Progenitor cell of endocrine pancreas (in vitro differentiated cells): ENCODE measurements at places on chromosomes 16 and 17. TPM values are rescaled to one million over a fixed set of nuclear protein-coding genes. Genes with fewer than 3 reads are reported as not detected.

DNA sequence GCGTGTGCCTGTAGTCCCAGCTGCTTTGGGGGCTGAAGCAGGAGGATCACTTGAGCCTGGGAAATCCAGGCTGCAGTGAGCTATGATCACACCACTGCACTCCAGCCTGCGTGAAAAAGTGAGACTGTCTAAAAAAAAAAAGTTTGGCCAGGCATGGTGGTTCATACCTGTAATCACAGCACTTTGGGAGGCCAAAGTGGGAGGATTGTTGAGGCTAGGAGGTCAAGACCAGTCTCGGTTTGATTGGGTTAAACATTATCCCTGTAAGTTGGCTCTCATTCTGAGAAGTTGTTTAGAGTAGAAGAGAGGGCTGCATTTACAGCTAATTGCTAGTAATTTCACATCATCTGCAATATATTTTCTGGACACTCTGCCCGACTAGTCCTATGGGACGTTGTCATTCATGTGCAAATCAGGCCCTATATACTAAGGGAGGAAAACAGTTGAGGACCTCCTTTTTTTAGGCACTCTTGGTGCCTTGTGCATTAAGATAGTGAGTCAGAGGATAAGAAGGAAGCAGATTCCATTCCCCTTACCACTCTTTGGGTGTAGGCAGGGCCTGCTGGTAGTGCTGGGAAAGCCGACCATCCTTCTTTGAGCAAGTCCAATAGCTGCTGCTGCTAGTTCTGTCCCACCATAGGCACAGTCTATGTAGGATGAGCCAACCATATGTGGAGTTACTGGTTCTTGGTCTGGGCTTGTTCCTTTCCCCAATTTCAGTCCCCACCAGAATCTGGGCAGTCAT lies 18.7 kb downstream of the HMOX2 start:
- DNase-seq, result no peak

CNTROB gene
- total RNA-seq, result 47.7 and 51.6 TPM in 2 replicates

- DNase-seq, result no peak
These were observed 90.9 kb upstream of the EEF2KMT start for GRCh38 chr16:5188318-5188988.

GRCh38 chr16:83676086-83676485 lies 131.7 kb upstream of the HSBP1 start:
- DNase-seq, result no peak

PLXDC1 gene
- 2.3 and 3.7 TPM in 2 replicates for total RNA-seq

GRB2 gene
- total RNA-seq, result 84.8 and 87.5 TPM in 2 replicates

DNA sequence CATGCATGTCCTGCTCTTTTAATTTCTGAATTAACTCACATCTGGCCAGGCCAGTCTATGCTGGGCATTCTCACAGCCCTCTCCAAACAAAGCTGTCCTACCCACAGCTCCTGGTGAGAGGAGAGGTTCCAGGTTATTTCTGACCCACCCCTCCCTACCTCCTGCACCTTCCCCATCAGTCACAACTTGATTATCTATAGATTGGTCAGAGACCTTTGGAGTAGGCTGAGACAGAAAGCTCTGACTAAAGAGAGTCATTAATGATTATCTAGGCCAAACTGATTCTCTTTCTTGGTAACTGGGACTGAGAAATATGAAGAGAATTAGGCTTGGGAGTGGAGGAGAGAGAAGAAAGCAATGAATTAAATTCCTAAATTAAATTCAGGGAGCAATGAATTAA lies 1.4 kb upstream of the KRT222 start:
- no peak for DNase-seq

ANKRD40CL gene
- total RNA-seq, result not detected in 2 replicates

- no peak for DNase-seq
These were observed 28.5 kb downstream of the SYCE1L start for GRCh38 chr16:77227745-77228144.

DNA sequence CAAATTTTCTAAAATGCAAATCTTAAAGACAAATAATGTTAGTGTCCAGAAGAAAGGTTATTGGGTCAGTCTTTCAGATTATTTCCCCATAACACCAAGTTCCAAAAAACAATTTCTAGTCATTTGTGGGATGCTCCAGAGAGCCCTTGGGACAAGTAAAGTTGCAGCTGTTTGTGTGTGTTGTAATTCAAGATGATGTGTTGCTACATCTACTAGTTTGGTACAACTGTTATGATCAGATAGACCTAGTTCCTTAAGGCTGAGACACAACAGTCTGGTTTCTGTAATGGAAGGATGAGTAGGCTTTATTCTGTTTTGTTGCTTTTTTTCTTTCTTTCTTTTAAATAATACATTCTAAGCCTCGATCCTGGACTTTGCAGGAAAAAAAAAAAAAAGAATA lies 41.9 kb downstream of the PIGL start:
- DNase-seq, result no peak

GRCh38 chr16:84742641-84743092 lies 42.9 kb downstream of the USP10 start:
- DNase-seq, result no peak

MCRIP1 gene
- 138 and 157 TPM in 2 replicates for total RNA-seq

DNA sequence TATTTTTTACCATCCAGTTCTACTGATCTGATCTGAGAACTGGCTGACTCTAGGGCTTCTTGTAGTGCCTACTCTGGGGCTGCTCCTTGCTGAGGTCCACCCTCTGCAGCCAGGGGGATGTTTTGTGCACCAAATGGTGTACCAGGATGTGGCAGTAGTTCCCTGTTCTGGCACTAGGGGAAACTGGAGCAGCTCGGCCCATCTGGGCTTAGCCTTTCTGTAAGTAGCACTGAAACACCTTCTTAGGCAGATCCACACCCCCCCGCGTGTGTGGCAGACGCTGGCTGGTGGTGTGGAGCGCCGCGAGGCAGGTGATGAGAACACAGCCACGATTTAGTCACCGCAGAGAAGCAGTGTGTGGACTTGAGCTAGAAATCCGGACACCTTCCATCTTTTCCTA lies 17.0 kb downstream of the DUSP14 start:
- DNase-seq, result no peak

AGRP gene
- not detected in 2 replicates for total RNA-seq

GRCh38 chr17:21249086-21249795 lies 4.0 kb downstream of the NATD1 start:
- no peak for DNase-seq

DNA sequence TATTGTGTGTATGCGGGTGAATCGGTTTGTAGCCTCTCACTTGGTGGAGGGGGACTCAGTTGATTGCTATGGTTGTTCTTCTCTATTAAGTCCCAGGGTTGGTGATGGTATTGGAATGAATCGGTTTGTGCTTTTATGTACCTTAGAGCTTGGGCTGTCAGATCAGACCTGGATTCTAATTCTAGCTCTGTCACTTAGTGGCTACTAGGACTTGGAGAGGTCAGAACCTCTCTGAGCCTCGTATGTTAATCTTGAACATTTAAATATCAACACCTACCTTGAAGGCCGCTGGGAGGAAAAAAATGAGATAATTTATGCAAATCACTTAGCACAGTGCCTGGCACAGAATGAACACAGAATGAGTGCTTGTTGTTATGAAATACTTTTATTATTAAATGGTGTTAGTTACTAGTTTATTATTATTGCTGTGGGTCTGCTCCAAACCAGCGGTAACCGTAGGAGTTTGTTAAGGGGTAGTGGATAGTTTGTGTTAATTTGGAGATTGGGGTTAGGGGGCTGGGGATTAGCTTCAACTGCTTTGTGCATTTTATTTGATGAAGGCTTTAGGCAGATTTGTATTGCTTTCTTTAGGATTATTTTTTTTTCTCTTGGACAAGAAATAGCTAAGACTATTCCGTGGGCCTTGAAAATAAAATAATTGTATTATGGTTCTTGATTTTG lies 3.5 kb downstream of the KDM6B start:
- no peak for DNase-seq

GRCh38 chr17:8695916-8696415 lies 48.7 kb downstream of the CCDC42 start:
- no peak for DNase-seq

TM4SF5 gene
- total RNA-seq, result 0.44 and 0.57 TPM in 2 replicates

MMP28 gene
- 0.53 TPM in 1 of 2 replicates, not detected in the other for total RNA-seq

DNA sequence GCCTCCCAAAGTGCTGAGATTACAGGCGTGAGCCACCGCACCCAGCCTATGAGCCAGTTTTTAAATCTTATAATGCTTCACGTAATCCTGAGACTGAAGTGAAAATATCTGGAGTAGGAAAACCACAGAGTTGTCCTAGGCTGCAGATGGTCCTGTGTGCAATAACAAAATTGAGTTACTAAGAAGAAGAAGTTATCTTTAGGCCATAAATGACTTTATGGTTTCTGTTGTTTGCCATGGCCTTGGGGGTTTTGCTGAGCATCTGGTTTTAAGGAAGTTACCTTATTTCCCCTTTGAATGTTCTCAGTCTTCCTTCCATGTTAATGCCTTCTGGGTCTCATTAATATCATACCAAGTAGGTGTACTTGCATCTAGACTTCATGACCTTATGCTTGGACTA lies 16.5 kb downstream of the NMT1 start:
- no peak for DNase-seq

DNA sequence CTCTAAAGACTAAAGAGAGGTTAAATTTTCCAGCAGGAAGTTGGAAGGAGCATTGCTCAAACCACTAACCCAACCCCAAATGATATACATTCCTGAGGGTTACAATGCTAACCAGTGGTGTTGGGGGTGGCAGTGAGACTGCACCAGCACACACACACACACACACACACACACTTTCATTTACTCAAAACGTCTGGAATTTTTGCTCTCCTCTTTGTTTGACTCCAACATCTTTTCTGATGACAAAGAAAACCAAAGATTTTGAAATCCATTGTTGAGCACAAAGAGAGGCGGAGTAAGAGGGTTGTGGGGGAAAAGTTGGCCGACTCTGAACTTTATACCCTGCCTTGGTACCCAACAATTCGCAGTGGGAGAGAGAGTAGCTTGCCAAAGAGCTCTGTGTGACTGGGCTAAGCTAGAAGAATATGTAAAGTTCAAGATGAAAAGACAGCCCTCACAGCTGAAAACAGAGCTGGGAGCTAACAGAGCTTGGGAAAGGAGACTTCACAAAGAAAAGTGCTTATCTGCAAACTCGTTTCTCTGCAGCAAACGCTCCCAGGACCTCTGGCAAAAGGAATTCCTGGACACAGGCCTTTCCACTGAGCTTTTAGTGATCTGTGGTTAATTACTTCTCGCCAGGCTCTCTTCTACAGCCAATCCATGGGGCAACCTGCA lies 426.0 kb upstream of the CDH11 start:
- no peak for DNase-seq

ABI3 gene
- total RNA-seq, result not detected in 2 replicates

PYY gene
- 0.84 and 1.1 TPM in 2 replicates for total RNA-seq

DNA sequence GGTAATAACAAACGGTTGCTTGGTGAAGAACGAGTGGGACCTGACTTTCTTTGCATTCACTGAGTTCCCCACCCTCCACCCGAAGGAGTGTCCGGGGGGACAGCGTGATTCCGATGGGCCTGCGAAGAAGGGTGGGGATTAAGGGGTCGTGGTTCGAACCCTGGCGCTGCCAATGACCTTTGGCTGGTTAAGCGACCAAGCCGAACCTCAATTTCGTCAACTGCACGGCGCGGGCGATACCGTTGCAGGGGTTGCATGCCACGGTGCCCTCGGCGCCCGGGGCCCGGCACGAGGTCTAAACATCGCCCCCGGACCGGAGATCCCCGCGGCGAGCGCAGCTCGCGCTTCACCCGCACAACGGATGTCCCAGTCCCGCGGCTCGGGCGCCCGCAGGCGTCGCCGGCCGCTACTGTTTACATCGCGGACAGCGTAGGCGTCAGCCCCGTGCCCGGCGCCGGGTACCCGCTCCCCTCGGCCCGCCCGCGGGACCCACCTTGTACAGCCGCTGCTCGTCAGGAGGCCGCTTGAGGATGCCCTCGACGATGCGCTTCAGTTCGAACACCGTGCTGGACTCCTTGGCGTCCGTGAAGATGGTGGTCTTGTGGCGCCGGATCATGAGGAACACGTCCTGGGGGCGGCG lies 460 bp downstream of the ELOB start:
- no peak for DNase-seq

DNA sequence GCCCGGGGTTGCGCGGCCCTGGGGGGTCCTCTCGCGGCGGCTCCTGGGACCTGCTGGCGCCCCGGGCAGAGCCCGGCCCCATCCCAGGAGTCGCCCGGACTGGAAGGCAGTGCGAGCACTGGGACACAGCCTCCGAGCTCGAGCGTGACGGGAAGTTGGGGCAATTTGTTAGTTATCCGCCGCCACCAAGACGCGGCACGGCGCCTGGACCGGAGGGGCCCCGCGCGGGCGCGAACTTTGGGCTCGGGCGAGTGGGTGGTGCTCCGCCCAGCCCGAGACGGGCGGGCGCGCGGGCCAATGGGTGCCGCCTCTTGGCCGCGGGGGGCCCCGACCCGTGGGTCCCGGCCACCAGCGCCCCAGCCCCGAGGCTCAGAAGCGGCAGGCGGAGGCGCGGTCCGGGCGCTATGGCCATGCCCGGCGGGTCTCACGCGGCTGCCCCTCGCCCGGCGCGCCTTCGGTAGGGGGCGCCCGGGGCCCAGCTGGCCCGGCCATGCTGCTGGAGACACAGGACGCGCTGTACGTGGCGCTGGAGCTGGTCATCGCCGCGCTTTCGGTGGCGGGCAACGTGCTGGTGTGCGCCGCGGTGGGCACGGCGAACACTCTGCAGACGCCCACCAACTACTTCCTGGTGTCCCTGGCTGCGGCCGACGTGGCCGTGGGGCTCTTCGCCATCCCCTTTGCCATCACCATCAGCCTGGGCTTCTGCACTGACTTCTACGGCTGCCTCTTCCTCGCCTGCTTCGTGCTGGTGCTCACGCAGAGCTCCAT lies at the start of gene ADORA2B:
Gene ADORA2B (plus strand): TSS at position 372 of the 768 bp plus-strand sequence. CDS start 119 bp downstream, at position 491.
- peak; percentile 69 for DNase-seq

DNA sequence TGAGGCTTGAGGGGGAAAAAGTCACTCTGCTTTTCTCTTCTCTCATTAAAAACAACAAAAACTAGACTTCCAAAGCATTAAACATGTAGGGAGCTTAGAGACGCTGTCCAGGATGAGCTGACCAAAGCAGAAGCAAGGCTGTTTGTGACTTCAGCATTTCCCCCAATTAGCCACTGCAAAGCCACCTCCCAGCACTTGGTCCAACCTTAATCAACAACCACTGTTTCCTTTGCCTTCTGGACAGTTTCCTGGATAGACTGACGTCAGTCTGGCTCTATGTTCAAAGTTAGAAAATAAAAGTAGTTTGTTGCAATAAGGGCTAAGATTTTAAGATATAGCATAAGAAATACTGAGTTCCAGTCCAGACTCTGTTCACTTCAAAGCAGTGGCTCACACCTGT lies 3.1 kb downstream of the TMEM231 start:
- no peak for DNase-seq

GRCh38 chr16:58906981-58907715 lies 173.0 kb upstream of the GOT2 start:
- DNase-seq, result no peak

P2RX1 gene
- total RNA-seq, result 0.19 and 0.60 TPM in 2 replicates

SCGB1C2 gene
- total RNA-seq, result not detected in 2 replicates

PPP1R27 gene
- total RNA-seq, result not detected in 2 replicates

GRCh38 chr17:2084036-2084765 lies 29.3 kb downstream of the HIC1 start:
- DNase-seq, result no peak

SMG1 gene
- total RNA-seq, result 106 and 113 TPM in 2 replicates

DNA sequence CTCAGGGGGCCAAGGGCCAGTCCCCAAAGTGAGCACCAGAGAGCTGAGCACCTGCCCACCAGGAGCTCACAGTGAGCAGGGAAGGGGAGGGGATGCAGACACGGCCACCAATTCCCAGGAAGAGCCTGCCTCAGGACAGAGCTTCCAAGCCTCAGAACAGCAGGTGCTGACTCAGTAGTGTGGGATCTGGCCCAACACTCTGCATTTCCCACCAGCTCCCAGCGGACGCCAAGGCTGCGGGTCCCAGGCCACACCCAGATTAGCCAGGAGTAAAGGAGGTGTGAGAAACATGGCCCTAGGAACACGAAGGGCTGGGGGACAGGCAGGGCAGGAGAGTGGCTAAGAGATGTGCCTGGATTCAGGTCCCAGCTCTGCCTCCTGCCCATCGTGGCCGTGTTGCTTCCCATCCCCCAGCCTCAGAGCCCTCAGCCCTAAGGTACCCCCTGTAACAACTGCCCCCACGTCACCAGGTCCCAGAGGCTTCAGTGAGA lies 28.4 kb upstream of the EIF1 start:
- no peak for DNase-seq
